ENCODE measurements at places on chromosomes 3 and 15. TPM values are rescaled to one million over a fixed set of nuclear protein-coding genes. Genes with fewer than 3 reads are reported as not detected.

The HEG1 gene
- 78.0 TPM for total RNA-seq

DNA sequence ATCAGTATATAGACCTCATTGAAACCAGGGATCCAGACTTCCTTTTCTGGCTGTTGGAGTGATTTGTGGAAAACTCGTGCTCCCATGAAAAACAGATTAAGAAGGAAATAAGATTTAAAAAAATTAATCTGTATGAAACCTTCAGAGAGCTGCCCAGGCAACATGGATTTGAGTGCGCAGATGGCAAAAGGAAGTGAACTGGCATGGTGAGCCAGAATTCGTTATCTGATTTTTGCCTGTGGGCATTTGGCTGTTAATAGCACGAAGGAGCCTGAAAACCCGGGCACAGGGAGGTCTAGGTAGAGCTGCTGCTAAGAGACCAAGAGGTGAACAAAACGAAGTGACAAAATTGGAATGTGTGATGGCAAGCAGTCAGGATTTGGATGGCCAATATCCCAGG is 19.1 kb upstream of the SPINK8 start:
- no peaks in the 10 kb centered on the region for H3K36me3 ChIP-seq
- H3K27ac ChIP-seq = no peak overlapping the region
- no peaks in the 10 kb centered on the region for H3K4me1 ChIP-seq
- DNase-seq = no peak
- no peak overlapping the region for H3K4me3 ChIP-seq

The SLC2A2 gene
- not detected for total RNA-seq

- no peak for DNase-seq
- no peaks in the 10 kb centered on the region for H3K27me3 ChIP-seq
- H3K4me3 ChIP-seq = no peak overlapping the region
Measured at GRCh38 chr3:123084738-123085237, 18.0 kb downstream of the PDIA5 start.

The BCHE gene
- 48.9 TPM for total RNA-seq

The HYKK gene
- 5.8 TPM for total RNA-seq

DNA sequence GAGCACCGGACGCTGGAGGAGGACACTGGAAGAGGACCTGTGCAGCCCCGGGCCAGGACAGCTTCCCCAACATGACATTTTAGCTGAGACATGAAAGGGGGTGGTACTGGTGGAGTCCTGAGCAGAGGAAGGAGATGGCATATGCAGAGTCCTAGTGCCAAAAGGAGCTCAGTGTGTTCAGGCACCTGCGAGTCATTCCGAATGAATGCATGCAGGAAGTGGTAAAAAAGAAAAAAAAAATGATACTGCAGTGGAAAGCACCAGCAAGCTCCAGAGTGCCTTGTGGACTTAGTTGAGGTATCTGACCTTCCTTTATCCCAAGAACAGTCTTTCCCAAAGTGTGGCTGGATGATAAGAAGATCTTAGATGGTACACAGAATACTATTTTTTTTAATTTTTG is 6.6 kb upstream of the ZNF148 start:
- H3K27me3 ChIP-seq = no peaks in the 10 kb centered on the region
- H3K27ac ChIP-seq = no peak overlapping the region
- H3K4me1 ChIP-seq = no peaks in the 10 kb centered on the region
- no peaks in the 10 kb centered on the region for H3K36me3 ChIP-seq
- H3K4me3 ChIP-seq = no peak overlapping the region

DNA sequence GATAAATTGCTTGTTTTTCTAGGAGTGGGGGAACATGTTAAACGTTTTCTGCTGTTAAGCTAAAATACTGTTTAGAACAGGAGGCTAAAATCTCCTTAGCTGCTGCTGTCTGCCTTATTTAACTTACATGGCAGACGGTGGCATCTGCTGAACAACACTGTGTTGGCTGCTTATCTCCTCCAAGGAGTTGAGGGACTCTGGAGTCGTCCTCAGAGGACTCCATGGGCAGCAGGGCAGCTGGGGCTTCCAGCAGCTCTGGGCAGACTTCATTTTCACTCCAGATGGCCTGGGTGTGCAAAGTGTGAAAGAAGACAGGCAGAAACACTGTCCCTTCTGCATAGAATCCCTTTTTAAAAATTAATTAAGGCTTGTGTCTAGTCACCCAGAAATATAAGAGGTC is 52.9 kb upstream of the NUDT16 start:
- no peaks in the 10 kb centered on the region for H3K27me3 ChIP-seq
- no peaks in the 10 kb centered on the region for H3K4me1 ChIP-seq
- DNase-seq = no peak
- H3K36me3 ChIP-seq = no peaks in the 10 kb centered on the region
- H3K27ac ChIP-seq = no peak overlapping the region

The PLA2G4E gene
- not detected for total RNA-seq

GRCh38 chr3:119258915-119259314 is 18.2 kb upstream of the B4GALT4 start:
- no peaks in the 10 kb centered on the region for H3K27me3 ChIP-seq
- H3K36me3 ChIP-seq = no peaks in the 10 kb centered on the region
- no peak overlapping the region for H3K4me3 ChIP-seq
- H3K27ac ChIP-seq = no peak overlapping the region

All from esophagus muscularis mucosa (tissue), 4 donors.